ENCODE measurements at places on chromosomes 13 and 19. TPM values are rescaled to one million over a fixed set of nuclear protein-coding genes. Genes with fewer than 3 reads are reported as not detected.
A peak's percentile ranks its signal among the peaks of the same experiment; 100 is the strongest.

GRCh38 chr13:30895773-30896172 is 10.3 kb upstream of the MEDAG start:
- peak; percentile 56 for DNase-seq

- DNase-seq: no peak
Observed at GRCh38 chr13:40999416-40999815, 19.7 kb downstream of the ELF1 start.

- DNase-seq: peak; percentile 85
Observed at GRCh38 chr13:28138756-28139470, 568 bp downstream of the PAN3 start.

- no peak for DNase-seq
Observed at GRCh38 chr19:13255719-13256059, 105.5 kb downstream of the IER2 start.

ETFB gene
- 206 TPM for total RNA-seq

SULT2A1 gene
- not detected for total RNA-seq

CFAP97D2 gene
- total RNA-seq: not detected
